ENCODE measurements at places on chromosomes 7 and 10. TPM values are rescaled to one million over a fixed set of nuclear protein-coding genes. Genes with fewer than 3 reads are reported as not detected.

DNA sequence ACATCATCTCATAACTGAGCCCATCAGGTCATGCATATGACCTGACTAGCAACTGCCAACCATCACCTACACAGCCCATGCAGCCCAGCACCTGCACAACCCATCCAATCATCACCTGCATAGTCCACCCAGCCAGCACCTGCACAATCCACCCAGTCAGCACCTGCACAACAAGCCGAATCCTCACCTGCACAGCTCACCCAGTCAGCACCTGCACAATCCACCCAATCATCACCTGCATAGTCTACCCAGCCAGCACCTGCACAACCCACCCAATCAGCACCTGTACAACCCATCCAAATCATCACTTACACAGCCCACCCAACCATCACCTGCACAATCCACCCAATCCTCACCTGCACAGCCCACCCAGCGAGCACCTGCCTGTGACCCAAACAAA lies 33.4 kb upstream of the WDFY4 start:
- no peak for DNase-seq

DNA sequence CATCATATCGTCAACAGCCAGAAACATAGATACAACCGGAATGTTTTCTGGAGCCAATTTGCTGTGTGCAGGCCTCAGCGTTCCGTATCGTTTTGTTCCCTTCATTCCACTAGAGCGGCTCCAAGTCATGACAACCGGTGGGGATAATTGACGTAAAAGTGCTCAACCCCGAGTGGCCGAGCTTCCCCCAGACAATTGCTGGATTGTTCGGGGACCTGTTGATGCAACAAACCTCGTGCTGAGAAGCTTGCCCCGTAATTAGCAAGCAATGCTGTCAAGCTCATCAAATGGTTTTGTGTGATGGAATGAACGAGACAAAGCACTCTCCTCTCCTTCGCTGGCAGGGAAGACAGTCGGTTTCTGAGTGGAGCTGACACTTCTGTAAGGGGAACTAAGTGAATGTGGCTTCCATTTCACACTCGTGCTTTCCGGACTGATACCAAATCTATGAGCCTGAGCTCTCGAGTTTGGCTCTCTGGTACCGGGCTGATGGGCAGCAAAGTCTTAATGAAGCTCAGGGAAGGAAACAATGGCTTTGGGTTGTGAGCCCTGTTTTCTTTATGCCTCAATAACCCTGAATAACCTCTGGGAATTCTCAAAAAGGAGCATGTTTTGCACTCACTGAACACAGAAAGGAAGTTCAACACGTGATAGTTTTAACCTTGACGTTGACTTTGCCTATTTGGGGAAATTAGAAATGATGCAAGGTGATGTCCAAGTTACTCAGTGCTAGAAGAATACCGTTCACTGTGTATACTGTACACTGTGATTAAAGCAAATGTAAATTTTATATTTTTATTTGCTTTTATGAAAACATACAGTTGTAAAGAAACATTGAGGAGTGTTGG lies 220.5 kb downstream of the BAMBI start:
- DNase-seq: no peak

The THSD7A gene
- polyA plus RNA-seq: not detected

The CFAP43 gene
- not detected for polyA plus RNA-seq

The C7orf57 gene
- 0.04 TPM for polyA plus RNA-seq

The IQUB gene
- polyA plus RNA-seq: 0.03 TPM

DNA sequence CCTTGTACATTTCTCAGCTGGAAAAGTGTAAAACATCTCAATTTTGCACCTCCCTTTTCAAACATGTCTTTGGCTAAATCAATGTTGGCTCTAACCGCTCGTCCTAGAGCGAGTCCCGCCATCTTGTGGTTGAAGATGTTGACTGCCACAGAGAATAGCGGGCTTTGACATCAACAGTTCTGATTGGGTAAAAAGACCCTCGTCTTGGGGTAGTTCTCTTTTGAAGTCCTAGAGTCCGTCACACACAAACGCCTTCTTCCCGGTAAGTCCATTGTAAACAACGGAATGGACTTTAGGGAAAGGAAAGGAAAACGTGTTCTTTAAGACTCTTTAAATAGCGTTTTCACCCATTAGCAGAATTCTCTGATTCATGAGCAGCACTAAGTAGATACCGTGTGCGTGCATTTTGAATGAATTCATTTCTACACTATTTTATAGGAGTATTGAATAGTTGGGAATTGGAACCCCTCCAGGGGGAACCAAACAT lies 452 bp upstream of the RPP30 start:
- peak; percentile 49 for DNase-seq

All from small intestine (tissue), 16 donors.